Mesendoderm (in vitro differentiated cells): ENCODE measurements at places on chromosomes 1 and 21.
A peak's percentile ranks its signal among the peaks of the same experiment; 100 is the strongest.

DNA sequence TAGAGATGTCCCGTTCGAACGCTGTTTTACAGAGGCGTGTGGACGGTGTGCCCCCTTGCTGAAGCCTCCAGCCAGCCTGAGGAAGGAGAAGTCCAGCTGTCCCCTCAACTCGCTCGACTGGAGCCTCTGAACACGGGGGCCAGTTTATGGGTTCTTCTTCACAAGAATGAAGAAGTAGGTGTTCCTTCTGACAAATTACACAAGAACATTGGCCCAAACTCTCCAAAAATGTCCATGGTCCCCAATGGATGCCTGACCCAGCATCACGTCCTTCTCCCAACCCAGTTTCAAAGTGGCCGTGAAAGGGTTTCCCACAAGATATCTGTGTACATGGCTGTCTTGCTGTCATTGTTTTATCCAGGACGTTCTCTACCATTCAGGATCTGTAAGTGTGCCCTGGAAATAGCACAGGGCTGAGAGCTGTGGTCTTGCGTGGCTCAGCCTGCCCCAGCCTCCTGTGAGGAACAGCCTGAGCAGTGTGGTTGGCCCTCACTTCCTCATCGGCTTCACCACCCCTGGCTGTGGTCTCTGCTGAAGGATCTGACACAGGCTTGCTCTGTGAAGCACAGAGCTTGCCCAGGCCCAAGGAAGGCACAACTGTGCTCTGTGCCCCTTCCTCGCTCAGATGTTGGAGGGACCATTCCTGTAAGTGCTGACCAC, 1.0 kb upstream of the S100B start:
- DNase-seq, result no peak

GRCh38 chr1:242639104-242639503, 114.6 kb upstream of the PLD5 start:
- no peak for DNase-seq

GRCh38 chr1:177340601-177341067, 169.9 kb downstream of the BRINP2 start:
- DNase-seq, result no peak

DNA sequence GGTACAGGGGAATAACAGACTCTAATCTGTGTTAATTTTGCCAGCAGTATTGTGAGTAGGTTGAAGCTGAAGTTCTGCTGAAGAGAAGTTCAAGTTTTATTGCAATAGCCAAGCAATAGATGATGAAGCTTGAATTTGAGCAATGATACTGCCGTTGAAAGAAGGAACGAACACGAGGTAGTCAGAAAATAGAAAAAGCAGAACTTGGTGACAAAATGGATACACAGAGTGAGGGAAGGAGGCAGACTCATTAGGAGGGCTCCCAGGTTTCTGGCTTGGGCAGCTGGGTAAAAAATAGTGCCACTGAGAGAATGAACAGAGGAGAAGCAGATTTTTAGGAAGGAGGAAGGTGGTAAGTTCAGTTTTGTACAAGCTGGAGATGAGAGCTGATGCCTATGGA, 22.3 kb upstream of the AGO1 start:
- DNase-seq, result no peak

DNA sequence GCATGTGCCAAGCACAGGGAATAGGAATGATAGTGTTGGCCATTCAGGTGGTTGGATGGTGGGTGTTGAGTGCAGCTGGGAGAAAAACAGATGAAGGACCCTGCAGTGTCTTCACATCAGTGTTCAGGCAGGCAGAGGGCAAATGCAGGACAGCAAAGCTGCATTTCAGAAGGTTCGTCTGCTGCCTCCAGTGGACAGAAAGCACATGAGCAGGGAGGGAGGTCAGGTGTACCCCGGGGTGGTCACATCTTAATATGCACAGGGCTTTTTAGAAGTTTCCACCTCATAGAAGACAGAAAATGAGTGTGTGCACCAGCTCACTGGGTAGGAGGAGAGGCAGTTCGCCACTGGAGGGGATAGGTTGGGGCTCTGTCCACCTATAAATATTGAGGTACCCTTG, 184.9 kb downstream of the SLC35F3 start:
- DNase-seq, result peak; percentile 54

DNA sequence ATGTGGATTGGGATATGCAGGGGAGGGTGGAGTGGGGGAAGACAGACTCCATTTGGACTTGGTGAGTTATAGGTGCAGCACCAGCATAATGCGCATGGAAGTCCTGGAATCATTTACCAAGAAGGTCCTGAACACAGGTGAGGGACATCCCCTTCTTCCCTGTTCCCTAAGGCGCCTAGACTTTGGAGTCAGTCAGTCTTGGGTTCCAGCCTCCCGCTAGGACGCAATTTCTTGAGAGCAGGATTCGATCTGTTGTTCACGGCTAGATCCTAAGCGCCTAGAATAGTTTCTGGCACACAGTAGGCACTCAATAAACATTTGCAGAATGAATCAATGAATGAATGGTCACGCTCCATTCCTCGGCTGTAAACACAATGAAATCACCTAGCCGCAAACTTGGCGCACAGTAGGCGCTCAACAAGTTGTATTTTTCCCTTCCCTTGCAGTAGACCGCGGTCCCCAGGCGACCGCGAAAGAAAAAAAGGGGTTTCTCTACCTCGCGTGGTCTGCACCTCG, 1.0 kb upstream of the AK4 start:
- DNase-seq, result peak; percentile 37

- DNase-seq, result no peak
Observed at GRCh38 chr1:10911490-10912166, 100.8 kb upstream of the TARDBP start.

DNA sequence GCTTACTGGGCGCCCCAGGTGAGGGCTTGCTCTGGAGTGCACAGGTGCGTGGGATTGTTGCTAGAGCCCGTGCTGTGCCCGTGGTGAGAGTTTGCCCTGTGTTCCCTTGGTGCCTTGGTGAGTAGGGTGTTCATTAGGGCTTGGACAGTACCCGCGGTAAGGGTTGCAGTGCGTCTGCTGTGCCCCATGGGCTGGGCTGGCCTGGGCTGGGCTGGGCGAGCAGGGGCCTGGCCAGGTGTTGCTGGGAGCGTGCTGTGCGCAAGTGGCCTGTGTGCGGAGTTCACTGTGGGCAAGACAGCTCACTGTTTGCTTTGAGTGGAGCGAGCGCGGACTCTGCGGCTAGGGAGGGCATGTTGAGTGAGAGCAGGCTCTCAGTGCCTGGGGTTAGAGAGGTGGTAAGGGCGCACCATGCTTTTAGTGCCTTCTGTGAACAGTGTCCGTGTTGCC, 725 bp downstream of the CR1L start:
- DNase-seq, result no peak

GRCh38 chr1:160584784-160585183, 5.5 kb upstream of the CD84 start:
- DNase-seq, result no peak

DNA sequence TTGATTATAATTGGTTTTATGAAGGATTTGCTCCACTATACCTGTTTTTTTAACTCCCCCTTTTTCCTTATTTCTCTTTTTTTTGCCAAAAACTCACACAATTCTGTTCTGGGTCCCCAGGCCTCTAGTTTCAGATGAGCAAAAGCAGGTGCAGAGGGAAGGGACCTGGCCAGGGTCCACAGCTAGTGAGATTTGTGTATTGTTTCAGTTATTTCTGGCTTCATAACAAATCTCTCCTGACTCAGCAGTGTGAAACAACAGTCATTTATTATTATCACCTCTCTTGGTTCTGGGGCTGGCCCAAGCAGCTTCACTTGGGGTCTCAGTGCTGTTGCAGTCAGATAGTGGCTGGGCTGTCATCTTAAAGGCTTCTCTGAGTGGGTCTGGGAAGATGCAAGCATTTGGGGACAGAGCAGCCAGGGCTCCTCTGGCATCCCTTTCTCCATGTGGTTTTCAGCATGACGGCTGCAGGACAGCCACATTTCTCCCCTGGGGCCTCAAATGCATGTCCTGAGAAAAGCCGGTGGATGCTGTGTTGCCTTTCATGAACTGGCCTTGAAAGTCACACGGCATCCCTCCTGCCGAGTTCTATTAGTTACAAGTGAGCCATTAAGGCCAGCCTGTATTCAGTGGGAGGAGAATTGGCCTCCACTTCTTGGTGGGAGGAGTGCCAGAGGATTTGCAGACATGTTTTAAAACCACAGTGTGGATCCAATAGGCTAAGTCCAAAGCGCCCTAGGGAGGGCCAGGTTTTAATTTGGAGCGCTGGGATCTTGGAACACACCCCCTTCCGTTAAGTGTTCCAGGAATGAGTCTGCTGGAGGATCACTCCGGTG, 137.1 kb downstream of the CAMTA1 start:
- peak; percentile 6 for DNase-seq

- DNase-seq, result no peak
Observed at GRCh38 chr1:84386716-84387479, 11.4 kb upstream of the DNASE2B start.

- DNase-seq, result no peak
Observed at GRCh38 chr1:86061551-86061990, 95.0 kb downstream of the COL24A1 start.

DNA sequence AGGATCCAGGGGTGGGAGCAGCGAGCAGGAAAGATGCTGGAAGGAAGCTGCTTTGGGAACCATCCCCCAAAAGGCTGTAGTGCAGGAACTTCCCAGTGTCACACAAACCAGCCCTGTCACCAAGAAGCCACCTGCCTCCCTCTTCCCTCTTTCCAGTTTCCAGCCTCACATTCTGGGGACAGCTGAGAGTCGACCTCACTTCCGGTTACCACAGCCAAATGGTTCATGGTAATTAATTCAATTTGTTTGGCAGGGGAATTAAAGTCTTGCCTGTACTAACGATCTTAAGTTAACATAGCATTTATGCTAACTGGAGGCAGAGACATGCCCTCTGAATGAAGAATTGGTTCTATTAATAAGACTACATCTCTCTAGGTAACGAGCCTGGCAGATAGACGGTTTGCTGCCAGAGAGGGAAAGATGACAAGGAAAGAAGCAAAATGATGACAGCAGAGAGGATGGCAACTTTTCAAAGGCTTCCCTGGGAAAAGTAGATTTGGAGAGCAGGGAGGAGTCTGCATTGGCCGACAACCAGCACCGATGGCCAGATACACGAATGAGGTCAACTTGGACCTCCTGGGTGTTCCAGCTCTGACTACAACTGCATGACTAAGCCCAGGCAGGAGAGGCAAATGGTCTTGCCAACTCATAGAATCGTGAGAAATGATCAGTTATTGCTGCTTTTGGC, 64.1 kb downstream of the TMCO4 start:
- no peak for DNase-seq

- peak; percentile 80 for DNase-seq
Observed at GRCh38 chr21:36854391-36854790, 112.1 kb downstream of the HLCS start.

DNA sequence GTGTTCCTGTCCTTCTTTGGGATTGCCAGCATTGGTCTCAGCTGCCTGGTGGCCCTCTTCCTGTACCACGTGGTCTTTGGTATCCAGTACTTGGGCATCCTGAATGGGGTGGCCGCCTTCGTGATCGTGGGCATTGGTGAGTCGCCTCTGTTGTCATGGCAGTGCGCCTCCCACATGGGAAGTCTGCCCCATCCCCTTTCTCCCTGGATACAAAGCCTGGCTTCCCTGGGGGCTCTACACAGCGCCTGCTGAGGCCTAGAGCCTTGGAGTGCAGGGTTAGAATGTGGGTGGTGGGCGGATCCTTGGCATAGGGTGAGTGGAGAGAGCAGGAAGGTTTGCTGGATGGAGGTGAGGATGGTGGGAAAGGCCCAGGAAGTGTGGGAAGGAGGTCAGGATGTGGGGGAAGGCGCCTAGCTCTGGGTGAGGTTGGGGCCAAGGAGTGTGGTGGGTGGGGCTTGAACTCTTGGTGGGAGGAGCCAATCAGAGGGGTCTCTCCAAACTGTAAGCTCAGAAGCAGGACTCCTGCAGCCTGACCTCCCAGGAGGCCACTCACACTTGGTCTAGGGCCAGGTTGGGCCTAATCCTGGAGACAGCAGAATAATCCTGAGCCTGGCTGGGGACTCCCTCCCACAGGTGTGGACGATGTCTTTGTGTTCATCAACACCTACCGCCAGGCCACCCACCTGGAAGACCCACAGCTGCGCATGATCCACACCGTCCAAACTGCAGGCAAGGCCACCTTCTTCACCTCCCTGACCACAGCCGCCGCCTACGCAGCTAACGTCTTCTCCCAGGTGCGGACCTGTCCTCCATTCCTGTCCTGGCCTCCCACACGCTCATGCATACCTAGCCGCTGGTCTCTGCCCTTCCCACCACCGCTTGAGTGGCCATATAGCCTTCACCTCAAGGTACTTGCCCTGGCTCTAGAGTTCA, 36.7 kb downstream of the DISP3 start:
- no peak for DNase-seq

DNA sequence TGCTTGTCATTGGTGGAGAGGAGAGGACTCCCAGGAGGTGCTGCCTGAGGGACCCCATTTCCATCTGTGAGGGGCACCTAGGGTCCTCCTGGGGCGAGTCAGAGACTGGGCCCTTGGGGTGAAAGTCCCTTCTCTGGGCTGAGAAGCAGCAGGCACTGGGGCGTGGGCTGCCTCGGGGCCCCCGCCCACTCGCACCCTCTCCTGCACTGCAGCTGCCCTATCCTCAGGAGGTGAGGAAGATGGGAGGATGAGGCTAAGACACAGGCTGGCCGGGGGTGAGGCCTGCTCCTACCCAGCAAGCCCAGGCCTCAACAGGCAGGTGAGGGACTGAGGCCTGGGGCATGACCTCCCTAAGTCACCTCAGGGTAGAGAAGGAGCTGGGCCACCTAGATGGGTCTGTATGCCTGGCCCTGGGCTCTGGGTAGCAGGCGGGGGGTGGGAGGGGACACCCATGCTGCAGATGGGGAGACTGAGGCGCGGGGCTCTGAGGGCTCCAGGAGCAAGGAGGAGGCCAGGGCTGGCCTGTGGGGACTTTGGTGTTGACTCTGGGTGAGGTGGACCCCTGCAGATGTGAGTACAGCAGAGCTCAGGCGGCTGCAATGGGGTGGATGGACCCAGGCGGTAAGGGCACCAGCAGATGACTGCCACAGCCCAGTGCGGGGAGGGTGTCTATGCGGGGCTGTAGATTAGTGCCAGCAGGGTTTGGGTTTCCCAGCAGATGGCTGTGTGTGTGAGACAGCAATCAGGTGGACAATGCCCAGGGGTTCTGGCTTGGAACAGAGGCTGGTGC, 10.4 kb upstream of the ZNF669 start:
- no peak for DNase-seq

DNA sequence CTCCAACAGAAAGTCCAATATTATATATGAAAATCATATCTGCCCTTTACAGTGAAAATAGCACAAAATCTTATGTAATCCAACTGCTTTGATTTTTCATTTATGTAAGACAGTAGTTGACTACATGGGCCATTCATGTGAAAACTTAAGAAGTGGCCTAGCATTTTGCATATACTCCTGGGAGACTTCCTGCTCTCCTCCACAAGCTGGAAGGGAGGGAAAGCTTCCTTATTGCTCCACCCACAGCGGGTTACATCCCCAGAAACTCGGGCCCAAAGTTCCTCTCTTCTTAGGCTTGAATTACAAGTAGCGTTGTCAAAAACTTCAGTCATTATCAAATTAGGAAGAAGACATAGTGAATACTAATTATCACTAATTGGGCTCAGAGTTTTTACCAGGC, 29.2 kb downstream of the FYB2 start:
- peak; percentile 38 for DNase-seq

- DNase-seq, result no peak
Observed at GRCh38 chr1:246058466-246058865, 448.6 kb downstream of the SMYD3 start.

GRCh38 chr1:53336146-53336545, 8.3 kb upstream of the LRP8 start:
- DNase-seq, result no peak
